ENCODE measurements at places on chromosomes 2 and 18.

GRCh38 chr2:163565192-163565591, 170.6 kb downstream of the FIGN start:
- DNase-seq = no peak

- no peak for DNase-seq
Observed at GRCh38 chr18:10481831-10482230, 27.4 kb downstream of the APCDD1 start.

DNA sequence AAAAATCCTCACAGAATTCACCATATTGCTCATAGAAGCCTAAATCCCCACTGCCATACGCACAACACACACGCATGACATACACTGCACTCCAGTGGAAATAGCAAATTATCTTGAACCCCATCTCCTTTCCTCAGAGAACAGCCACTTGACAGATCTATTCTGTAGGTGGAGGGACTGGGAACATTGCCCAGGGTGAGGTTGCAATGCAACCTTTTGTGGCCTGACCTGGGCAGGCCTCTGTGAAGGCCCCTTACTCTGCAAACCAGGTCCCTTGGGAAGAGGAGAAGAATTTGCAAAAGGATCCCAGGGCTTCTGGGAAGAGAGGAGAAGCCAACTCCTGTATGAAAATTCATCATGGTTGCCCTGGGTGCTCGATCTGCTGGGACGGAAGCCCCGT, 51.9 kb downstream of the SDC1 start:
- DNase-seq = no peak

GRCh38 chr18:8279346-8279745, 329.9 kb upstream of the RAB12 start:
- DNase-seq = no peak

- no peak for DNase-seq
Observed at GRCh38 chr2:54468673-54469072, 12.5 kb downstream of the SPTBN1 start.

- DNase-seq = no peak
Observed at GRCh38 chr2:5520463-5520972, 171.7 kb upstream of the SOX11 start.

GRCh38 chr18:61019338-61020301, 313.6 kb upstream of the CDH20 start:
- no peak for DNase-seq

GRCh38 chr2:176415937-176416499, 146.8 kb downstream of the MTX2 start:
- no peak for DNase-seq

GRCh38 chr2:48109491-48110204, 203.3 kb upstream of the FBXO11 start:
- DNase-seq = no peak

- no peak for DNase-seq
Observed at GRCh38 chr2:219442256-219443015, 7.8 kb downstream of the SPEG start.

DNA sequence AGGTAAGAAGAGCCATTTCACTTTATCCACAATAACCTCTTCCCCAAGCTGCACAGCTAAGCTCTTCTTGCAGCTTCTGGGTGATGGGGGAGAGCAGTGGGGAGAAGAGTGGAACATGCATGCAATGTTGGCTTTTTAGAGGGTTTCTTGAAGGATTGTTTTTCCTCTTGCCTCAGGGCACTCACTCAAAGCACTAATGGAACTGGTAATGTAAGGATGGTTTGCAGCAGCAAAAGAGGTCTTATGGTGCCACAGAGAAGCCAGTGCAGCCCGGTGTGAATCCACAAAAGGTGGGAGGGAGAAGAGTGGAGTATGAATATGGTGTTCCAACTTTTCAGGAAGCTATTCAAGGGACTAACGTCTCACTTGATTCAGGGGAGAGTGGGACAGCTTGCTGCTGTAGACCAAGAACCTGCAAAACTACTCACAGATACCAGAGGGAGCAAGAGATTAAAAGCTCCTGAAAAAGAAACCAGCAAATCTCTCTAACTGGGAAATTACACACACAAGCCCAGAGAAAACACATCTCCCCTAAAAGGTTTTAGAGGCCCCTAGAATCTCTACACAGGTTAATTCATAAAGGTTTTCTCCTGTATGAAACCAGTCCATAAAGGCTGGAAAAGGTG, 116.4 kb downstream of the CHN1 start:
- no peak for DNase-seq

DNA sequence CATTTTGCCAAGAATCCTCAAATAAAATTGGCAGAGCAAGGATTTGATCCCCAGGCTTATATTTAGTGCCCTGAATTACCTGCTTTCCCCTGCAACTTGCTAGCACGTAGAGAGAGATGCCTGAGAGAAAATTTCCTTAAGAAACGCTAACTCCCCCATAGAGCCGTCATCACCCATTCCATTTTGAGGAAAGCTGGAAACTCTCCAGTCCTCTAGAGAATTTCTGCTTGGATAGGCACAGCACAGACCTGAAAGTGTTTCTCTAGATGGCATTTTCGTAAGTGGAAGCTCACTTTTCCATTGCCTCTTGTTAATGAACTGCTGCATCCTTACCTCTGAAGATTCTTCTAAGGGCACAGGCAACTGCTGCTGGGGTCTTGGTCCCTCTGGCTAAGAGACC, 277.8 kb upstream of the SIX2 start:
- DNase-seq = no peak

DNA sequence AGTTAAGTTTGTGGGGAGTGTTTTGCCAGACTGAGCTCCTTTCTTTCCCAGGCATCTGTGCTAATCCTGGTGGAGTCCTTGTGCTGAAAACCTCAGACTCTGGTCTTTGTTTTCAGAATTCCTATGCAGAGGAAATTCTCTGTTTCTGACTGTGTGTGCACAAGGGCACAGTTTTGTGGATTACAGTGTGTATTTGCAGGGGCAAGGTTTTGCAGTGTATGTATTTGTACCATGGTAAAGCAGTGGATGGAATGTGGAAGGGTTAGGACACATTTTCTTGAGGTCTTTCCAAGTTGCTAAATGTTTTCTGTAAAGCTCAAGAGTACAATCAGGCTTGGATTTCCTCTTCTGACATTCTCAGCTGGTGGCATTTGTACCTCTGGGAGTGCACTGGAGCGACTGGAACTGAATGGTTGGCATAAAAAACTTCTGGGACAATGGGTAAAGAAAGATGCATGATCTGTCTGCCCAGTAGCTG, 139.5 kb upstream of the RND3 start:
- DNase-seq = no peak

GRCh38 chr2:212957624-212958023, 193.8 kb downstream of the IKZF2 start:
- no peak for DNase-seq

DNA sequence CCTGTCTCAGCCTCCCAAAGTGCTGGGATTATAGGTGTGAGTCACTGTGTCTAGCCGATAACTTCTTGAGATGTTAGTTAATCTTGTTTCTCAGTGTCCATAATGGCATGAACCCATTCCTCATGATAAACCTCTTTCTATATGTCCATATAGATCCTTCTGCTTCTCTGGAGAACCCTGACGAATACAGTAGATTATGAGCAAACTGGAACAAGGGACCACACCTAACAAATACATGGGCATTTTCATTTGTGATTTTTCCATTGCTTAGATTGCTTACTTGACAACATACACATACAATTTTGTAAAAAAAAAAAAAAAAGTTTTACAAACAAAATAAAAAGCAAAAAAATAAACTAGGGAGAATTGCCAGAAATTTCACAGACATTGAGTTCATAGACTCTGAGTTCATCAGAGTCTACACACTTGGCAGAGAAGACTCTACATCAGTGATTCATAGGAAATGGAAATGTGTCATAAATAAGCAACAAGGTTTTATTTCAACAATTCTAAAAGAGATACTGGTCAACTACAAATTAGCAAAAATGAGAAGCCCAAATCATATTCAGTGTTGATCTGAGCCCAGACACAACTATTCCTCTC, 96.7 kb downstream of the GALR1 start:
- no peak for DNase-seq

GRCh38 chr2:86225581-86225980, 26.3 kb downstream of the MRPL35 start:
- peak; percentile 58 for DNase-seq

DNA sequence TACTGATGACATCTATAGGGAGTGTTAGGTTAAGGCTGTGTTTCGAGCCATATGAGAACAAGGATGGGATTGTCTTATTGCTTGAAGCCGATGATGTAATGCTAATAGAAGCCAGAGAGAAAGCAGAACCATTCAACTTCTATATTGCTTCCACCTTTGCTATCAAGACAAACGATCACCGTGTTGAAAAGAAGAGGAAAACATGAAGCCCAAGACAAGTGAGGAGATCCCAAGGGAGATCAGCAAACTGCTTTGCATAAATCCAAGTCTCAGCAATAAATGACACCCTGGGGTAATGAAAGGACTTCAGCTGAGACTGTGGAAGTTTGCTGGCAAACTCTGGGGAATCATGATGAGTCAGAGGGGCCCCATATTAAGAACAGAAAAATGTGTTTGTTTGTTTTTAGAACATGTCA, 206.2 kb downstream of the NCKAP5 start:
- DNase-seq = no peak

GRCh38 chr2:238420878-238421694, 5.6 kb upstream of the ASB1 start:
- no peak for DNase-seq

DNA sequence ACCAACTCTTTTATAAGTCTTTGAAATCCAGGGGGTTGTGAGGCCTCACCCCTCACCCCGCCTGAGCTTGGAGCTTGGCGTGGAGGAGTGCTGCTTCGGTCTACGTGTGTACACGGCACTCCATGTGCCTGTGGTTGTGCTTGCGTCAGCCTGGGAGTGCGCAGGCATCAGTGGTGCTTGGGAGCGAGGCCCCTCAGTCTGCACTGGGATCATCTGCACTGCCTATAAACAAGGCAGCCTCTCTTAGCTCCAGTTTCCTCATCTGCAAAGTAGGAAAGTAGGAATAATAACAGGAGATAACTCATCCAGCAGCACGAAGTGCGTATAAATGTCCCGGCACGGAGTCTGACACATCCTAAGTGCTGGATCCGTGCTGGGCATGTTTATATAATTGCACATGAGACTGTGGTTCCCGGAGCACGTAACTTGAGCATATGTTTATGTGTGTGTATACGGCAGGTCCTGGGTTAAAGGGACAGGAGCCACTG, 1.2 kb downstream of the GYPC start:
- peak; percentile 30 for DNase-seq

- no peak for DNase-seq
Observed at GRCh38 chr2:127326289-127326945, 32.5 kb upstream of the ERCC3 start.
